ENCODE measurements at places on chromosomes 12 and 14.

GRCh38 chr14:53144244-53144643, 8.9 kb downstream of the DDHD1 start:
- DNase-seq: no peak

DNA sequence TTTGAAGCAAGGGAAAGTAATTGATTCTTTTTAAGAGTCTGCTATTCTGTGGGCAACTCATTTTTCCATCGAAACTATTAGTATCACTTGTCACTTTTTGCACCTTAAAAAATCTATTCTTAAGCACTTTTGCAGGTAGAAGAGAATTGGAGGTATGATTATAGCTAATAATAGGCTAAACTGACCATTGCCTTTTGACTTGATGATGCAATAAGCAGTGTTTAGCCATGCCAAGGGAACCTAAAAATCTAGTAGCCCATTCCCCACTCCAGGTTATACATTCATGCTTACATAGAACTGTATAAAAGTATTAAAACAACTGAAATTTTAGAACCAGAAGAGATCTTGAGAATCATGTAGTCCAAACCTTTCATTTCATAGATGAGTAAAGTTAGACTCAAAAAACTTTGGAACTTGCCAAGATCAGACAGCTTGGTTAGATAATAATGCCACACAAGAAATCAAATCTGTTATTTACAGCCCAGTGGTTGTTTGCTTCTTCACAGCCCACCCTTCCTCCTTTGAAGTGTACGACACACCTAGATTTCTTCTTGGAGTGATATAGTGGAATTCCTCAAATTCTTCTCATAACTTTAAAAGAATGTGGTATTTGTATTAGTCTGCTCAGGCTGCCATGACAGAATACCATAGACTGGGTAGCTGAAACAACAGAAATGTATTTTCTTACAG, 21.7 kb upstream of the GARIN2 start:
- no peak for DNase-seq

DNA sequence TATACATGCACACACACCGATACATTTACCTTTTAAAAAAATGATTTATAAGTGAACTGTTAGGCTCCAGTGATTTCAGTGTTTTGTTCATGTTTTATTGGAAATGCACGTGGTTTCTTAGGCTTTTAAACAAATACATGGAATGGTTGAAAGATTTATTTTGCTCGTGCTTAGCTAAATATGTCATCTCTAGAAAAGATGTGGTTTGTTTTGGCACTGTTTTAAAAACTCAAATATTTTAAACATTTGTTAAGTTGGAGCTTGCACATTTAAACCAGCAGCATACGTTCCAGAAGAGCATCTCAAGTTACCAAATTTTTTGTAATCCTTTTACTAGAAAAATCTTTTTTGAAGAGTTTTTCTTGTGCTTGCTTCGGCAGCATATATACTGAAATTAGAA, 44.5 kb downstream of the FOXA1 start:
- no peak for DNase-seq

DNA sequence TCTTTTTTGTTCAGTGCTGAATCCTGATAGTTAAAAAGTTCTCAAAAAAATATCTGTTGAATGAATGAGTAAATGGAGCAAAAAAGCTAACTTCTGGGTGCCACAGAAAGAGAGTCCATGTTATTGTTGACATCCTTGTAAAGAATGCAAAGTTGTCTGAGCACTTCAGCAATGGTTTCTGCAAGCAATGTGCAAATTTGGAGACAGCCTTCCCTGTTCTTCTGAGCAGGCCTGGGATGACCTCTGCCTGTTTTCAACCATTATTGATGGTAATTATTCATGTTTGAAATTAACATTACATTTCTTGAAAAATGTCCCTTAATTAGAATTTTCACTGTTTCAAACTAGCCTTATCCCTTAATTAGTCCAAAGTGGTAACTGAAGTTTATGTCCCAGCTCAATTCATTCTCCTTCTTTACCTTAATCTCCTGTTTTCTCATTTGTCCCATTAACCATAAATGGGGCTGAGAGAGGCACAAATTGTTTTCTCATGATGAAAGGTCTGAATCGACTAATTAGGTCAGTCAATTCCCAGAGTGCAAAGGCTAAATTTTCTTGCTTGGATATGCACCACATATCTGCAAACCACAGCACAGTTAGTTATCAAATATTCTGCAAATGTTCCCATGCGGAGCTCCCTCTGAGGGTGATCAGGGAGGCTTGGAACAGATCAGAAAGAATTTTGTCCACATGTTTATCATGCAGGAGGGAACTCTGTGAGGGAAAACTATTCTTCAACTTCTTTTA, 139.4 kb upstream of the KRR1 start:
- no peak for DNase-seq

- no peak for DNase-seq
These were observed 17.8 kb upstream of the PDE3A start for GRCh38 chr12:20350495-20350894.

DNA sequence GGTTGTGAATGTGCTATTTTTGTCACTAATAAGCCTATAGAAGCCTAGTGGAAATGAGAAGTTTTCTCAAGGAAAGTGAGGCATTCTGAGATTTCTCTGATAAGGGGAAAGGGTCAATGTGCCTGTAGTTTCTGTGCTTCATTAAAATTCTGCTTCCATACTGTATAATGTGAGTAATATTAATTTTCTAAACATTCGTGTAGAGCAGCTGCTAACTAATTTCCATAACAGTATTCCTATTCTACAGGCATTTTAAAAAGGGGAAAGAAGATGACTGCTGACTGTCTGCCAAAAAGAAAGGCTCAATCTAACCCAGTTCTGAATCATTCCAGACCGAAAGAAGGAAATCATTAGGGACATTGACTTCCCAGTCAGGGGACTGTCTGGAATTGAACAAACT, 293.3 kb upstream of the TMPO start:
- no peak for DNase-seq

DNA sequence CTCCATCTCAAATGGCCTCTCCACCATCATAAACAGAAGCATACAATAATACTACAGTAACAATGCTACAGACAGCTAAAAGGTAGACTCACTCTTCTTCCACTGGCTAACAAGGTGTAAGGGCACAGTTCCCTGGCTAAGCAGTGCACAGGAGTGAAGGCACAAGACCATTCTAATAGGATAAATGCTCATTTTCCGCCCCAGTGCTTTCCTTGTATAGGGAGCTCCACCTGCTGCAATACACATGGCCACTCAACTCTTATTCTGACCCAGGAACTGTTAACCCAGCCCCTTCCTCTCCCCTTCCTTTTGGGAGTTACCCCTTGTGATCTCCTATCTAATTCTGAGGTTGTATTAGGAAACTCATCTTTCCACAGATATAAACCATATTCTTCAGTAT, 124.6 kb downstream of the KCNK10 start:
- DNase-seq: peak; percentile 83

- no peak for DNase-seq
These were observed 265.5 kb downstream of the CACNA1C start for GRCh38 chr12:2318286-2318685.

DNA sequence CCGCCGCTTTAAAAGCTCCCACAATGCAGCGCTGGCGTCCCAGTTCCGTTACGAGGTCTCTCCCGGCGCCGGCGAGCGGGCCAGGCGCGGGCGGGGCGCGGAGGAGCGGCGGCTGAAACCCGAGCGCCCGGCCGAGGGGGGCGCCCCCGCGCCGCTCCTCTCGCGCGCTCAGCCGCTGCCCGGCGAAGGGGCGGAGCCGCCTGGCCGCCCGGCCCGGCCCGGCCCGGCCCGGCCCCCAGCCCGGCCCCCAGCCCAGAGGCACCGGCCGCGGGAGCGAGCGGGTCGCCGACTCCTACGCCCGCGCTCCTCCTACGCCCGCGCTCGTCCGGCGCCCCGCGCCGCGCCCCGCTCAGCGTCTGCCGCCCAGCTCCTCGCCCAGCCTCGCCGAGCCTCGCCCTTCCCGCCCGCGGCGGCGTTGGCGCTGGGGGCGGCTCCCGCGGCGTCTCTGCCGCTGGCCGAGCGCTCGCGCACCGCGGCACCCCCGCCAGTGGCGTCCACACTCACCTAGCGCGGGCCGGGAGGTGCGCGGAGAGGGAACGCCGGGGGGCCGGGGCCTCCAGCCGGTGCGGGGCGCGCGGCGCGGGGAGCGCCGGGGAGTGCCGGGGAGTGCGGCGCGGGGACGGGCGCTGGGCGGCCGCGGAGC, at the start of gene RASSF8:
Gene RASSF8 (plus strand): TSS at position 255 of the 643 bp plus-strand sequence. CDS start 96,662 bp downstream, outside the sequence.
- DNase-seq: peak; percentile 29

DNA sequence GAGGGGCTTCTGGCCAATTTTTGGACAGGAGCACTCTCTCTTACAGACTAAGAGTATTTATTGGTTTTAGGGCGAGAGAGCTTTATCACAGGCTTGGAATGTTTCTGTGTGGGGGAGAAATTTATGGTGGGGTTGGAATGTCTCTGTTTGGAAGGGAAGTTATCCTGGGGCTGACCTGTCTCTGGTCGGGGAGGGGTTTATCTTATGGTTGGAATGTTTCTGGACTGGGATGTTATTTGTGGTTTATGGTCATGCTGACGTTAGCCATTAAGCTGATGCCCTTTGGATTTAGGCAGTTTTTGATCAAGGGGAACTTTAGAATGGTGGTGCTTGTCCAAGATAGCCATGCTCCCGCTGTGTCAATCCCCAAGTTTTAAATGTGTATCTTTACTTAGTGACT, 614.8 kb downstream of the DIO2 start:
- no peak for DNase-seq

DNA sequence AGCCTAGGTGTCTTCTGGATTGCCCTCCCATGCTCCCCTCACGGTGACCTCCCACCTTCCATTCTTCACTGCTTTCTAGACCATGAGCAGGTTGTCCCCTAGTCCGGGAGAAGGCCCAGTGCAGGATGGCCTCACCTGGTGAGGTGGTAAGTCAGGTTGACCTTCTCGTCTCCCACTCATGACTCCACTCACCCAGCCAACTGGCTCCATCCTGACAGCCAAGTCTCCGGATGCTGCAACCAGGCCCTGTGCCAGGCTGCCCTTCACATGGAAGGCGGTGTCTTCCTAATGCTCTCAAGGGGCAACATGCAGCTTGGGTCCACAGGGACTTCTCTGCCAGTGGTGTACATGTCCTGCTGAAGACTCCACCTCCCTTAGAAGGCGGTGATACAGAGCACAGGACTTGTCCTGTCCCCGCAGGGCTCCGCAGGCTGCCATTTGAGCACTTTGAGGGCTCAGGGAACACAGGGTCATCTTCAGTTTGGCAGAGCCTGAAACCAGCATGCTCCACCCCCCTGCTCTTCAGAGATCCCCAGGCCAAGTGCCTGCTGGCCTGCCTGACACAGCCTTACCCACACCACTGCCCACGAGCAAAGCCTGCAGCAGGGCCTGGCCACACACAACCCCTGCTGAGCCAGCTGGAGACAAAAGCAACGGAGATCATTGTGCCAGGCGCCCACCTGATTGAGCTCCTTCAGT, 25.4 kb downstream of the BATF start:
- DNase-seq: no peak

GRCh38 chr12:132310181-132311040, 19.0 kb downstream of the GALNT9 start:
- DNase-seq: no peak

DNA sequence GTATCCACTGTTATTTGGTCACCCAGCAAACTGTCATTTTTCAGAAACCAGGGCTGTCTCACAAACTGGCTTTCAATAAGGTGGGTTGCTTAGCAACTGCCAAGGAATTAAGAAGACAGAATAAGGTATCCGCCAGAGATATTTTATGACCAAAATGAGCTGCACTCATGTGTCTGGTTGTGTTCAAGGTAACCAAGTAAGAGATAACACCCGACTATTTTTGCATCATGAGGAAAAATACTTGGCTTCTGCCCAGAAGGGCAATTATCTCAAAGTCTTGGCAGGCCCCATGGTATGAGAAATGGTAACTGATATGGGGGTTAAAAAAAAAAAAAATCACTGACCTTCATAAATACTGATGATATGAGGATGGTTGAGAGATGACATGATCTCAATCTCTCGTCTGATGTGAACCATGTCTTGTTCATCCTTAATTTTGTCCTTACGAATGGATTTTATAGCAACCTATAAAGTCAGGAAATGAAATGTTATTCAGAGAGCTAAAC, 32.6 kb downstream of the NUAK1 start:
- DNase-seq: peak; percentile 91

DNA sequence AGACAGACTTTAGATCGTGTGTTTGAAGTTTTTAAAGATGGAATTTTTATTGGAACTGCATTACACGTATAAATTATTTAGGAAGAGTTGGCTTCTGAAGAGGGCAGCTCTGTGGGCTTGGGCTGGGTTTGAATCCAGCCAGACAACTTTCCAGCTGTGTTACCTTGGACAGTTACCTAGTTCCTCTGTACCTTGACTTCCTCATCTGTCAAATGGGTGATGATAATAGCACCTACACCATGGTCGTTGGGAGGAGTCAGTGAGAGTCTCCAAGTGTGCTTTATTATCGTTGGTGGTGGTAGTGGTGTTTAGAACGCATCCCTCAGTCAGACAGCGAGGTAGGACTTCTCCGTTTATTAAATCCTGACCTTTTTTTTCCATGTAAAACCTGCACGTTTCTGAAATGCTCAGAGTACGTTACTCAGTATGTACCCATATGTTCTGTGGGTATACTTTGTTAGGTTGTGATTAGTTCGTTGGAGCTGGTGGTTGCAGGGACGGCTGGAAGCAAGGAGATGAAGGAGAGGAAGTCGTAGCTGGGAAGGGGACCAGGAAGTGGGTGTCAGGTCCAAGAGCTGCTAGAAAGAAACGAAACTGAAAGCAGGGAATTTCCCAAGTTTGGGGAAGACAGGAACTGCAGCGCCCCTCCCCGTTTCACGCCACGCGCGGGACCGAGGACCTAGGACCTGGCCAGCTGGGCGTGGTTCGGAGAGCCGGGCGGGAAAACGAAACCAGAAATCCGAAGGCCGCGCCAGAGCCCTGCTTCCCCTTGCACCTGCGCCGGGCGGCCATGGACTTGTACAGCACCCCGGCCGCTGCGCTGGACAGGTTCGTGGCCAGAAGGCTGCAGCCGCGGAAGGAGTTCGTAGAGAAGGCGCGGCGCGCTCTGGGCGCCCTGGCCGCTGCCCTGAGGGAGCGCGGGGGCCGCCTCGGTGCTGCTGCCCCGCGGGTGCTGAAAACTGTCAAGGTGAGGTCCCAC, at the start of gene OAS3:
Gene OAS3 (plus strand): TSS at position 734 of the 979 bp plus-strand sequence. CDS start 57 bp downstream, at position 791.
- no peak for DNase-seq

GRCh38 chr12:116299665-116300328, 22.3 kb upstream of the MED13L start:
- DNase-seq: no peak

- DNase-seq: peak; percentile 16
These were observed 29.3 kb downstream of the ZCRB1 start for GRCh38 chr12:42296503-42297109.

GRCh38 chr12:56193025-56193578, 3.8 kb upstream of the SMARCC2 start:
- peak; percentile 85 for DNase-seq

Data from NCI-H2171 treated with DMSO at 0.1 percent for 48 hours (cell line).